Activated CD4-positive, alpha-beta T cell treated with anti-CD3 and anti-CD28 coated beads, Interleukin-10, Interleukin-2, amounts not matched to agents 100 ng/mL and 50 ng/mL, durations not matched to agents 16 hours and 8 hours (primary cell): ENCODE measurements at places on chromosomes 2 and 18.

- peak; percentile 24 for DNase-seq
Measured at GRCh38 chr2:95026471-95027368, 1.2 kb downstream of the MAL start.

- DNase-seq, result no peak
Measured at GRCh38 chr2:128396500-128396891, 77.8 kb upstream of the HS6ST1 start.

- DNase-seq, result peak; percentile 13
Measured at GRCh38 chr18:46950064-46950656, 32.8 kb downstream of the KATNAL2 start.

DNA sequence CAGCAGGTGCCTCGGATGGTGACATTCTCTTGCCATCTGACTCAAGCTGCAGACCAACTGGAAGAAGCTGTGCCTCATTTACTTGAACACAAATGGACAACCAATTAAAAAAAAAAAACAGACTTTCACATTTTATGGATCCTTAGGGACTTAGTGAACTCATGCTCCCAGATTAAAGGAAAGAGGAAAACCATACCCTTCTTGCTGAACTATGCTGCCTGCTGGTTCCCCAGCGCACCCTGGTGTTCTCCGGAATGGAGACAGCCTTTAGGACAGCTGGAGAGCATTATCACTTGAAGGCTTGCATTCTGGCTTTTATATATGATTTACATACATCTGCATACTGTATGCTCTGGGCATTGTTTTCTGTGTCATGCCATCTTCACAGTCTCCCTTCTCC is 370.7 kb downstream of the SLC4A3 start:
- no peak for DNase-seq

DNA sequence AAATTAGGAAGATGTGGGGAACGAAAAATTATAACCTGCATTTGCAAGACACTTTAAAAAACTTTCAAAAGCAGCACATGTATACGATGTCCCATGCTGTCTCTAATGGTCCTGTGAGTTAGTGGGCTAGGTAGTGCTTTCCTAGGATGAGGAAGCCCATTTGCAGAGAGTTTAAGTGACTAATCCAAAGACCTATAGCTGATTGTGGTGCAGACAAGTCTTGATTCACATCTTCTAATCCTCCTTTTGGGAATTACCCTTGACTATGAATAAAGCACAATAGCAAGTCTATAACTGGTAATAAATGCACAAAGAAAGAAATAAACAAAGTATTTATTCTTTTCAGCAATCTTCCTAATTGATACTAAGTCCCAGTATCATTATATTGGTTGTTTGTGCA is 234.6 kb upstream of the FANCL start:
- DNase-seq, result no peak

DNA sequence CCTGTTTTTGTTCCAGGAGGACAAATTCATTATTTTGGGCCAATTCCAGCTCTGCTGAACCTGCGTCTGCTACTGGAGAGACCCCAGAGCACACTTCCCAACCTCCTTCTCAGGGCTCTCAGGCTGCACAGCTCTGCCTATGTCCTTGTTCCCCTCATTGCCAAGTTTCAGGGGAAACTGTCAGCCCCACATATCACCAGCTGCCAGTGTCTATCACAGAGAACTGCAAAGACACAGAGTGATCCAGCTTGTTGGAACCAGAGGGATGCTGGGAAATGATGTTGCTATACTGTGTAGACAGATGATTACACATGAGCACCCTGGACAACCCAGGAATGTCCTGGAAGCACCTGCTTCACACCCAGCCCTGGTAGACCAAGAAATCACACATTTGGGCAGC is 67.4 kb upstream of the TMEM247 start:
- DNase-seq, result no peak

DNA sequence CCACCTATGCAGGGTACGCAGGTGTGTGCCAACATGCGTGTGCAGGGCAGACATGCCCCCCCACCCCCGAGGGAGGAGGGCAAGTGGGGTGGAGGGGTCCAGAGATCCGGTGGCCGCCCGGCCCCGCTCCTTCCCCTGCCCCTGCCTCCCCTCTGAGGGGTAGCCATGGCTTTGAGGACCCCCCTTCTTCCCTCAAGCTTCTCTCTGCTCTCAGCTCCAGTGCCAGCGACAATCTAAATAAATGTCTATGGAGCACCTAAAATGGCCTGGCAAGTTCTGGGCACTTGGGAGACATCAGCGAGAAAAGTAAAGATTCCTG is 91.9 kb downstream of the ZFP36L2 start:
- DNase-seq, result no peak

DNA sequence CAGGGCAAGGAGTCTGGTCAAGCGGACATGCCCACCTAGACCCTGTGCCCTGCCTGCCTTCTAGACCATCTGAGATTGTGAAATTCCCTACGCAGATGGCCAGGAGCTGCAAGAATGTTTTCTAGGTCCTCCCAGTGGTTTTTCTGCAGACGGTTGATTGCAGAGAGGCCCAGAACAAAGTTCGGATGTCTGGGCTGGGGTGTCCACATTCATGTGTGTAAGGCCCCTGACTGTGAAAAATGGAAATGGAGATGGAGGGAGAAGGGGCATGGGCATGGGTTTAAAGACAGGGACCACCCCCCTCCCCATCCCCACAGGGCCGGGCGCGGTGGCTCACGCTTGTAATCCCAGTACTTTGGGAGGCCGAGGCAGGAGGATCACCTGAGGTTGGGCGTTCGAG is 11.8 kb downstream of the ARHGAP25 start:
- no peak for DNase-seq

- no peak for DNase-seq
Measured at GRCh38 chr2:109197491-109198418, 68.8 kb downstream of the SH3RF3 start.

- peak; percentile 12 for DNase-seq
Measured at GRCh38 chr2:101173707-101174295, 22.6 kb upstream of the TBC1D8 start.

- no peak for DNase-seq
Measured at GRCh38 chr2:127024769-127025358, 82.1 kb downstream of the BIN1 start.

- DNase-seq, result no peak
Measured at GRCh38 chr18:6414723-6415417, at the start of gene L3MBTL4. L3MBTL4 (minus strand) TSS chr18:6414911; CDS start chr18:6311625, 103,286 bp downstream.

GRCh38 chr2:189583227-189584198 is 2.9 kb upstream of the SLC40A1 start:
- DNase-seq, result no peak

- DNase-seq, result no peak
Measured at GRCh38 chr18:62384068-62384467, 59.0 kb downstream of the TNFRSF11A start.

DNA sequence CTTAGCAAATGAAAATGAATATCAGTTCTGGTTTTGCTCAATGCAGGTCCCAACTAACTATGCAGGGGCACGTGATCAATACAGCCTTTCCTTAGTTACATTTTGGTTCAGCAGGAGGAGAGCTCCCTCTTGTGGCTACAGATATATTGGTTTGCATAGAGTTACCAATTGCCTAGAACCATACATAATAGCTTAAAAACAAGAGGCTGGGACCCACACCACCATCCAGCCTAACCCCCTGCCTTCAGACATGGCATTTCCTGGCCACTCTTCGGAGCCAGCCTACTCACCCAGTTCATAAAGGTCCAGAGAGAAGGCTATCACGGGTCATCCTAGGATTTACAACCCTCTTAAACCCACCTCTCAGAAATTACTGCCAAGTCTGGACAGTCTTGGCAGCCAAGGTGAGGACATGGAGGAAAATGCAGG is 10.5 kb downstream of the CCDC93 start:
- peak; percentile 85 for DNase-seq

- peak; percentile 17 for DNase-seq
Measured at GRCh38 chr2:122451040-122451439, 695.6 kb downstream of the TSN start.

DNA sequence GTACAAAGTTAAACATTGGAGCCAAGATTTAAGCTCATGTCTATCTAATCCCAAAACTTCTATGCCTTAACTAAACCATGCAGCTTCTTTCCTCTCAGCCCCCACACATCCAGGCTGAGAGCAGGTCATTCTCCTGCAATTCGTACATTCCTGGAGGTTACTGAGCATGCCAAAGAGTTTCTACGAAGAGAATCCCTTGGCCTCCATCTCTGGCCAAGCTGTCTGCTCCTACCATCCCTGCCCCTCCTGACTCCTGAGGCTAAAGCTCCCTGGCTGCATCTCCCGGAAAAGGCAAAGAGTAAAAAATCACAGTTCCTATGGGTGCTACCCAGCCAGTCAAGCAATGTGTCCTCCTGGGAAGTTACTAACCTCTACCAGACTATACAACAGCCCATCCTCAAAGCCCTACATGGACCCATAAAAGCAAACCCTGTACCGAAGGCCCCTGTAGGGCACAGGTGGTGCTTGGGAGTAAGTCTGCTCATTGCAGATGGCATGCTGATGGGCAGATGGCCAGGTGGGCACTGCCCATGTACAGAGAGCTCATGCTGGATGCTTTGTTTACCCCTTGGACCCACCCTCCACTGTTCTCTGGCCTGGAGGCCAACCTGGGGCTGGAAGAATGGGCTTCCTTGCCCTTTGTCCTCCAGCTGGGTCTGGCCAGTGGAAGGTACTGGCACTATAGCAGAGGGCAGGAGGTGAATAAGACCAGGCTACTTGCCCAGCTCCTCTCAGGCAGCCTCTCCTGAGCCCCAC is 99.5 kb downstream of the TTC32 start:
- DNase-seq, result no peak

DNA sequence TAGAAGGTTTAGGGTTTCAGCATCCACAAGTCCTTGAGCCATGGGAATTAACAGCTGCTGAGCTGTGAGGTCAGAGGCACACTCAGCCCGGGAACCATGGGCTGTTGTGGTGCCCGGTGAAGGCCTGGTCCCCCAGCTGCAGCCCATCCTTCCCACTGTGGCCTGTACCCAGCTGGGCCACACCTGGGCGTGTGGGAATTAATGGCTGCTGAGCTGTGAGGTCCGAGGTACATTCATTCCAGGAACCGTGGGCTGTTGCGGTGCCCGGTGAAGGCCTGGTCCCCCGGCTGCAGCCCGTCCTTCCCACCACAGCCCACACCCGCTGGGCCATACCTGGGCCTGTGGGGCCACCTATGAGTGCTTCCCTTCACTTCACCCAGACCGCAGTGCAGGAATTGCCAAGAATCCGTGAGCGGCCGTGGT is 25.2 kb downstream of the TMEM18 start:
- no peak for DNase-seq

DNA sequence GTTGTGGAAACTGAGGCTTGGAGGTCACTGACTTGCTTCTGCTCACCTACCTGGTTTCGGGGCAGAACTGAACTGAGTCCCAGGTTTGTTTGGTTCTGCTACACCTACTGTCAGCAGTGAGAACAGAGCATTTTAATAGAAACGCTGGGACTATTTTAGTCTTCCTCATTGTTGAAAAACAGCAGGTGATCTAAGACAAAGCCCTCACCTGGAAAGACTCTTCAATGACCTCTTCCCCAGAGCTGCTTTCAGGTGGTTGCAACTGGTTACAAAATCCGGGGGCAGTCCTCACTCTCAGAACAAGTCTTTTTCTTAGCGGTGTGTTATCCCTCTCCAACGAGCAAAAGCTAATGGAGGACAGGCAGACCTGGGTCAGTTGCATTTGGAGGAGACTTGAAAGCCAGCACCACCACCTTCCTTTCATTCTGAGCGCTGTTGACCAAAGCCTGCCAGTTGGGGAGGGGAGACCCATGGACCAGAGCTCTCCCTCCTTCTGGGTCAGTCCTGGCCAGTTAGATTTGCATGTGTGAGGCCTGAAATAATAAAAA is 217.0 kb downstream of the NCK2 start:
- DNase-seq, result no peak

GRCh38 chr2:73925033-73925704 is 1.5 kb upstream of the DGUOK start:
- DNase-seq, result no peak

DNA sequence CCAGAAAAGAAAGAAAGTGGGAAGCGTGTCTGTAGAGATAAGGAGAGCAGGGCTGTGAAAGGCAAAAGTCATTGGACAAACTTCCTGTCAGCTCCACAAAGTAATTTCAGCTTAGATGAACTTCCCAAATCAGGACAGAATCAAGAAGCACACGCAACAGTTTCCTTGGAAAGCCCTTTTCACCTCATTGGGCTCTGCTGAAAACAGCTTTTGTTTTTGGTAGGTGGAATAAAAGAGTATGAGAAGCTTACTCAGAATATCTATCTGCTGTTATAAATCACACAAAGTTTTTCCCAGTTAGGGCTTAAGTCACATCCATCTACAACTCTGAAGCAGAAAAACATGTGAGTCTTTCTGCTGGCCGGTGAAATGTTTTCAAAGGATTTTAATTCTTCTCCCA is 42.4 kb upstream of the EFEMP1 start:
- DNase-seq, result no peak

- DNase-seq, result no peak
Measured at GRCh38 chr2:162244541-162245031, 1.3 kb upstream of the FAP start.

GRCh38 chr2:12044857-12045256 is 298.4 kb downstream of the LPIN1 start:
- no peak for DNase-seq

DNA sequence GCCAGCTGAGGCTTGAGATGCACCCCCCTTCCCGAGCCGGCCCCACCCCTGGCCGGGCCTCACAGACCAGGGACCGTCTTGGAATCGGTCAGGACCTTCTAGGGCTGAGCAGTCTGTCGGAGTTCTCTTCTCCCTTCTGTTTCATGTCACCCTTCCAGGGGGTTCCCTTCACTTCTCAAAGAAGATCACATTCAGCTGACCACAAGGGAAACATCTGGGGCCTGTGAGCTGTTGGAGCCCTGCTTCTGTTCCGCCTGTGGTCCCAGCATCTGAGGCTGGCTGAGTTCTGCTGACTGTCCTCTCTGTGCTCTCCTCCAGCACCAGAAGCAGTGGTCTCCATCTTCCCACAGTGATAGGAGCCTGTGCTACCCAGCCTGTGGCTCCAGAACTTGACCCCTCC is 106.5 kb downstream of the SEPTIN10 start:
- DNase-seq, result no peak

- DNase-seq, result no peak
Measured at GRCh38 chr2:72810165-72810564, 15.7 kb downstream of the EXOC6B start.

DNA sequence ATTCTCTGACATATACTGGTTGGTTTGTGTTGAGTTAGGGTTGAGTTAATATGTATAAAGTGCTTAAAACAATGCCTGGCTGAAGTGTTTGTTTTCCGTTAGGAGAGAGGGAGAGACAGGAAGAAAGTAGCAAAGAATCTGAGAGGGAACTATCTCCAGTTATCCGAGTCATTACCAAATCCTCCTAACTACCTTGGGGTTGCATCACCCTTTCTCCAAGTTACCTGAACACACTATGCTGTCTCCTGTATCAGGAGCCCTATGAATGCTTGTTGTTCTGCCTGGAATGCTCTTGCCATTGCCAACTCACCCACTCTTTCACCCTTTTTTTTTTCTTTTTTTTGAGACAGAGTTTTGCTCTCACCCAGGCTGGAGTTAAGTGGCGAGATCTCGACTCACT is 47.9 kb upstream of the ITGAV start:
- DNase-seq, result no peak
